Activated T-helper 17 cell treated with anti-CD3 and anti-CD28 coated beads, Interleukin-2, amount 50 U/mL, for 72 hours (primary cell): ENCODE measurements at places on chromosomes 2 and 18. TPM values are rescaled to one million over a fixed set of nuclear protein-coding genes. Genes with fewer than 3 reads are reported as not detected.

SLC14A1 gene
- 1.1 TPM for total RNA-seq

NTSR2 gene
- total RNA-seq, result not detected

CPLX4 gene
- not detected for total RNA-seq

AMER3 gene
- not detected for total RNA-seq

GNAL gene
- total RNA-seq, result 0.32 TPM

NEURL3 gene
- 3.4 TPM for total RNA-seq

CABYR gene
- 4.7 TPM for total RNA-seq

ZAP70 gene
- total RNA-seq, result 176 TPM

MDH1B gene
- total RNA-seq, result 1.1 TPM

LOXL3 gene
- total RNA-seq, result 4.4 TPM

SERPINB4 gene
- not detected for total RNA-seq

C2orf72 gene
- 0.48 TPM for total RNA-seq

IL18R1 gene
- 27.7 TPM for total RNA-seq

COLEC11 gene
- 0.54 TPM for total RNA-seq

FNDC4 gene
- total RNA-seq, result 0.21 TPM

TDRD15 gene
- not detected for total RNA-seq

ALS2 gene
- 6.3 TPM for total RNA-seq

EPG5 gene
- 24.0 TPM for total RNA-seq

IGFBP2 gene
- 0.32 TPM for total RNA-seq

SFT2D3 gene
- total RNA-seq, result 2.5 TPM

AFF3 gene
- total RNA-seq, result 0.32 TPM

IL1F10 gene
- total RNA-seq, result not detected

DSG4 gene
- total RNA-seq, result not detected

RAD51AP2 gene
- not detected for total RNA-seq

SPDYA gene
- 2.1 TPM for total RNA-seq

CCDC121 gene
- total RNA-seq, result 0.45 TPM

MIB1 gene
- 64.0 TPM for total RNA-seq

REG3A gene
- not detected for total RNA-seq

CD226 gene
- total RNA-seq, result 146 TPM

CHMP3 gene
- 40.1 TPM for total RNA-seq

RUFY4 gene
- 0.19 TPM for total RNA-seq

ARPC2 gene
- 679 TPM for total RNA-seq

CCDC195 gene
- not detected for total RNA-seq

IL36G gene
- total RNA-seq, result 0.48 TPM

POTEC gene
- not detected for total RNA-seq

MYOM1 gene
- 0.52 TPM for total RNA-seq
